ENCODE measurements at places on chromosomes 12 and 14.

DNA sequence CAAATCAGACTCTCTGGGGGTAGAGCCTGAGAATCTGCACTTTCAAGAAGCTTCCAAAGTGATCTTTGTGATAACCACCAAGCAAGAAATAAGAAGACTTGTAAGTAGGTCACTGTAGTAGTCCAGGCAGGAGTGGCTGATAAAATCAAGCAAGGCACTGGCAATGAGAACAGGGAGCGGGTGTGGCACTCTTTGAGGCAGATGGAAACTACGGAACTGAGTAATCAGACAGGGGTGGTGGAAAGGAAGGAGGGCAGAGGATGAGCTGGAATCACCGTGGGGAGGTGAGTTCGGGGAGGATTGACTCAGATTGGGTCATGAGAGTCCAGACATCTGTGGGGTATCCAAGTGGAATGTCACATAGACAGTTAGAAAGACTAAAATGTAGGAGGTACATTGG is 44.4 kb upstream of the PLXNC1 start:
- no peak for DNase-seq

DNA sequence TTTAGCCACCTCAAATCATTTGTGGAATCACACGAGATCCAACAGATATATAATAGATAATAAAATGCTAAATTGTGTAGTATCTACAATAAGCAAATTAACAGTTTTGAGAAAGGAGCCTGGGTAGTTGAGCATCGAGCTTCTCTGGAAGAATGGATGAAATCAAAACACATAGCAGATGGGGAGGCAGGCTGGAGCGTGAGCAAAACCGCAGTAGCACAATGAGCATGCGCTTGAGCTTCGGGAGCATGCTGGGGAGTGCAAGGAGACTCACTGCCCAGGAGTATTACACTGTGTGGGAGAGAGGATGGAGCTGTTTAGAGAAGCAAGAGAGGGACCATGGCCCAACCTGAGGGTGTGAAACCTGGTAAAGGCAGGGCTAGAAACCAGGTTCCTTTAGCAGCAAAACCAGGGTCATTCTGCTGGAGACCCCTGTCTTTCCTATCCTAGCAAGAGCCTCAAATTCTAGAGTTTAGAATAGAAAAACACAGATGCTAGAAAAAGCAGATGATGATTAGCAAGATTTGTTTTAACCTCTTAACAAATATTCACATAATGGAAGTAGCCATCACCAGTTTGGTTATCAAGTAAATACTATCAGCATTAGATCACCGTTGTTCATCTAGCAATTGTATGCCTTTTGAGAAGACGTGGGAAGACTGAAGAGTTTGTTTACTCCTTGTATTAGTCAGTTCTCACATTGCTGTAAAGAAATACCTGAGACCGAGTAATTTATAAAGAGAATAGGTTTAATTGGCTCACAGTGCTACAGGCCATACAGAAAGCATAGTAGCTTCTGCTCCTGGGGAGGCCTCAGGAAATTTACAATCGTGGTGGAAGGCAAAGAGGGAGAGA is 484.8 kb downstream of the EGLN3 start:
- no peak for DNase-seq

- no peak for DNase-seq
Observed at GRCh38 chr14:73878436-73878835, 8.2 kb upstream of the ZNF410 start.

DNA sequence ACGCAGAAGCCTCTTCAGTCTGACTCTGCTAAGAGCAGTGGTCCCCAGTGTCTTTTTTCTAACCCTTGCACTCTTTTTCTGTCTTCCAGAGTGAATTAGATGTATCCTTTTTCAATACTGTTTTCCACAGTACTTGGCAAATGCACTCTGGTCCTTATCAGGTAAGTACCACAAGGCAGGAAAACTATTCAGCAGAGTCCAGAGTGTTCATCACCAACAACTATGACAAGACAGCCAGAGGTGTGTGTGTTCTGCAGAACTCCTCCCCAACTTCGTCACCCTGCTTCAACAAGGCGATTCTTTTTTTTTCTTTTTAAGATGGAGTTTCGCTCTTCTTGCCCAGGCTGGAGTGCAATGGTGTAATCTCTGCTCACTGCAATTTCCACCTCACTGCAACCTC is 54.3 kb upstream of the STRN3 start:
- no peak for DNase-seq

GRCh38 chr14:102645746-102646440 is 53.4 kb downstream of the RCOR1 start:
- DNase-seq: no peak

GRCh38 chr12:95083471-95083870 is 10.1 kb upstream of the NR2C1 start:
- DNase-seq: no peak

GRCh38 chr12:27614866-27615265 is 81.4 kb upstream of the REP15 start:
- no peak for DNase-seq

- DNase-seq: no peak
Observed at GRCh38 chr14:64800000-64800399, 79.7 kb downstream of the SPTB start.

GRCh38 chr14:53016491-53016890 is 65.6 kb upstream of the FERMT2 start:
- no peak for DNase-seq

GRCh38 chr14:60863249-60863648 is 117.6 kb downstream of the TRMT5 start:
- DNase-seq: no peak

DNA sequence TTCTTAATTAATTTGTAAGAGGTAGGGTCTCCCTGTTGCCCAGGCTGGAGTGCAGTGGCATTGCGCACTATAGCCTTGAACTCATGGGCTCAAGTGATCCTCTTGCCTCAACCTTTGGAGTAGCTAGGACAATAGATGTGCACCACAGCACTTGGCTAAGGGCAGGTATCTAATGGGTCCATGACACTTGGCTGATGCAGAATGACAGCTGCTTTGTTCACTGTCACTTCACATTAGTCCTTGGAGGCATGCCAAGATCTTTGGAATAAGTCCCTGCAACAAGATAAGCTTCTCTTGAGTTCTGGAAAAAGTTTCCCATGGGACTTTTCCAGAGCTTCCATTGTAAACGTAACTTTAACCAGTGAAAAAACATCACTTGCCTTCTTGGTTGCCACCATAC is 23.4 kb downstream of the COQ6 start:
- DNase-seq: no peak

DNA sequence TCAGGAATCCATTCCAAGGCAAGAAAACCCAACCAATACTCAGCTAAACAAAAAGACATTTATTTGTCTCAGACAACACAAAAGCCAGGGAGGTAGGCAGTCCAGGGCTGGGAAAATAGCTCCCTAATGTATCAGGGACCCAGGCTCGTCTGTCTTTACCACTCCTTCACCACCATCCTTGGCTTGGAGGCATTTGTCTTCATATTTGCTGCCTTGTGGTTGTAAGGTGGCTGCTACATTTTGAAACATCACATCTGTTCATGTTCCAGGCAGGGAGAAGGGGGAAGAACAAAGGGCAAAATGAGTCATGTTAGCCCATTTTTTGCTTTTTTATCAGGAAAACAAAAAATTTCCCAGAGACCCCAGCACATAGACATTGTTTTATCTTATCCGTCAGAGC is 44.8 kb upstream of the PCED1B start:
- DNase-seq: no peak

DNA sequence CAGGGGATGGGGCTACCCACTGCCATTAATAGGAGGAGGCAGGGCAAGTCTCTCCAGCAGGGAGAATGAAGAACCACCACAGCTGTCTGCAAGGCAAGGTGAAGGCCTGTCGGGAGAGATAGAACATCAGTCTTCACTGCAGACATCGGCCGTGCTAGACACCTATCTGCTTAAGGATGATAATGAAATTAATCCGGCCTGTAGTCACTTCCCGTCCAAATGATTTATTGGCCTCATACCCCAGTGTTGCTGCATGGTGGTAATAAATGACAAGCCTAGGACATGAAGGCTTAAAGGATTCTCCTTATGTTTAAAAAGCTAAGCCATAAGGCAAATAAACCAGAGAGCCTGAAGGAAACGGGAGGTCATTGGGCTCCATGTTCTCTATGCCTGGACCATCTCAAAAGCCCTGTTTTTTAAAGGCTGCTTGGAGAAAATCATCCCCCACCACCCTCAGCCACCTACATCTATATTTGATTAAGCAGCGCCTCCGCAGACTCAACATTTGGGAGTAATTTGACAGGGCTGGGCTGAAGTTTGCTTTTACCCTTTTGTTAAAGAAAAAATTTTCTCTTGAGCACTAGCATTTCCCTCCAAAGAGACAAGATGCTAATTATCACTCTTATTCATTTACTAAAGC is 137.7 kb downstream of the PLXNC1 start:
- DNase-seq: no peak

- no peak for DNase-seq
Observed at GRCh38 chr14:36066636-36067035, 109.9 kb downstream of the PTCSC3 start.

DNA sequence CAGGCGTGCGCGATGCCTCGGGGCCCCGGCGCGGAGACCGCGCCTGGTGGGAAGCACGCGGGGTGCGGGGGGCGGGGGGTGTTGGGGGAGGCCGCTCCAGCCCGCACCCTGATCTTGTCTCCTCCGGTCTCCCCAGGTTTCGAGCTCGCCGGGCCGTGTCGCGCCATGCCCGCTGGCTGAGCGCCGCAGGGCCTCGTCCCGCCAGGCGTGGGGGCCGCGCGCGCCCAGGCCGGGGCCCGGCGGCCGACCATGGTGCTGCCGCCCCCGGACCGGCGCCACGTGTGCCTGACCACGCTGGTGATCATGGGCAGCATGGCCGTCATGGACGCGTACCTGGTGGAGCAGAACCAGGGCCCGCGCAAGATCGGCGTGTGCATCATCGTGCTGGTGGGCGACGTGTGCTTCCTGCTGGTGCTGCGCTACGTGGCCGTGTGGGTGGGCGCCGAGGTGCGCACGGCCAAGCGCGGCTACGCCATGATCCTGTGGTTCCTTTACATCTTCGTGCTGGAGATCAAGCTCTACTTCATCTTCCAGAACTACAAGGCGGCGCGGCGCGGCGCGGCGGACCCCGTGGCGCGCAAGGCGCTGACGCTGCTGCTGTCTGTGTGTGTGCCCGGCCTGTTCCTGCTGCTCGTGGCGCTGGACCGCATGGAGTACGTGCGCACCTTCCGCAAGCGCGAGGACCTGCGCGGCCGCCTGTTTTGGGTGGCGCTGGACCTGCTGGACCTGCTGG is 2.4 kb downstream of the TMEM121 start:
- no peak for DNase-seq

- no peak for DNase-seq
Observed at GRCh38 chr14:36659822-36660735, 1.6 kb upstream of the PAX9 start.

DNA sequence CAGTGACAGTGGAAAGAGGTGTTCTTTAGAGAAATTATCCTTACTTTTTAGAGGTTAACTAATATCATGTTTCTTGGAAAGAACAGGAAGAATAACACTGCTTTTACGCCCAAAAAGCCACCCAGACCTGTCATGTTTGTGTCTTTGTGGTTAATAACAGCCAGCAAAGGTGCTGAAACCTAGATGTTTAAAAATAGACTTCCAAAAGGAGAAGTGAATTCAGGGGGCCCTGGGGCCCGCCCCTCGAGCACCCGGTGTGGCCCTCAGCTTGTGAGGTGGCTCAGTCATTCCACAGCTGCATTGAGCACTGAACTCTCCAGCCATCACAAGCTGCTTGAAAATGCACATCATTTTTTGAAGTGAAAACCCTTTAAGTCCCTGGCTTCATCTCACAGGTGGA is 20.8 kb upstream of the AMN start:
- DNase-seq: no peak

GRCh38 chr12:89167986-89168385 is 184.3 kb downstream of the DUSP6 start:
- DNase-seq: no peak

DNA sequence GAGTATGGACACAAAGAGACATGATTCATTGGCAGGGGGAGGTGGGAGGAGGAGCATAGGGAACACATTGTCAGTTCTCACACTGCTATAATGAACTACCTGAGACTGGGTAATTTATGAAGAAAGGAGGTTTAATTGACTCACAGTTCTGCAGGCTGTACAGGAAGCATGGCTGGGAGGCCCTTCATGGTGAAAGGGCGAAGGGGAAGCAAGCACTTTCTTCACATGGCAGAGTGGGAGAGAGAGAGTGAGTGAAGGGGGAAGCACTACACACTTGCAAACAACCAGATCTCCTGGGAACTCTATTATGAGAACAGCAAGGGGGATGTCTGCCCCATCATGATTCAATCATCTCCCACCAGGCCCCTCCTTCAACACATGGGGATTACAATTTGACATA is 391.8 kb downstream of the BMP4 start:
- no peak for DNase-seq

Measured in SK-N-MC (cell line).